ENCODE measurements at places on chromosomes 11 and 22. TPM values are rescaled to one million over a fixed set of nuclear protein-coding genes. Genes with fewer than 3 reads are reported as not detected.

The NUMA1 gene
- total RNA-seq: 118 TPM

The SLC6A5 gene
- total RNA-seq: not detected

The CCDC81 gene
- total RNA-seq: 1.1 TPM

The LRRC75B gene
- total RNA-seq: 9.8 TPM

The FGF4 gene
- total RNA-seq: 5.4 TPM

The TPP1 gene
- total RNA-seq: 17.1 TPM

The FOLR2 gene
- total RNA-seq: 23.5 TPM

The ADORA2A gene
- total RNA-seq: 8.9 TPM

The DNAJB13 gene
- total RNA-seq: 0.18 TPM

The OVOL1 gene
- total RNA-seq: not detected

The OR51I1 gene
- total RNA-seq: not detected

The FOLR1 gene
- 3.6 TPM for total RNA-seq

The FLRT1 gene
- total RNA-seq: 1.2 TPM

The PIH1D2 gene
- total RNA-seq: 1.1 TPM

The NUP98 gene
- total RNA-seq: 41.1 TPM

The RAB39A gene
- 0.58 TPM for total RNA-seq

The ARAP1 gene
- total RNA-seq: 70.5 TPM

The ALDH3B1 gene
- 5.4 TPM for total RNA-seq

The NLRP10 gene
- not detected for total RNA-seq

The EMID1 gene
- 5.7 TPM for total RNA-seq

The OR4D5 gene
- 0.04 TPM for total RNA-seq

The MSANTD2 gene
- 13.4 TPM for total RNA-seq

The ZFP91 gene
- 31.2 TPM for total RNA-seq

Measured in muscle of leg (tissue), 16 donors.